ENCODE measurements at places on chromosomes 3 and 15. TPM values are rescaled to one million over a fixed set of nuclear protein-coding genes. Genes with fewer than 3 reads are reported as not detected.

The IL17RE gene
- total RNA-seq: 0.45 TPM

The CRTAP gene
- 41.4 TPM for total RNA-seq

The NUP210 gene
- total RNA-seq: 171 TPM

The P2RY1 gene
- total RNA-seq: 0.05 TPM

The NOX5 gene
- not detected for total RNA-seq

The SGO1 gene
- total RNA-seq: 29.9 TPM

The VPS13C gene
- total RNA-seq: 83.1 TPM

The MINAR1 gene
- 0.58 TPM for total RNA-seq

Data from activated naive CD4-positive, alpha-beta T cell treated with anti-CD3 and anti-CD28 coated beads, Interleukin-2, amount 10 ng/mL, durations not matched to agents 5 hours and 36 hours (primary cell).